Fibroblast of the conjunctiva (primary cell): ENCODE measurements at places on chromosomes 6 and 20.

DNA sequence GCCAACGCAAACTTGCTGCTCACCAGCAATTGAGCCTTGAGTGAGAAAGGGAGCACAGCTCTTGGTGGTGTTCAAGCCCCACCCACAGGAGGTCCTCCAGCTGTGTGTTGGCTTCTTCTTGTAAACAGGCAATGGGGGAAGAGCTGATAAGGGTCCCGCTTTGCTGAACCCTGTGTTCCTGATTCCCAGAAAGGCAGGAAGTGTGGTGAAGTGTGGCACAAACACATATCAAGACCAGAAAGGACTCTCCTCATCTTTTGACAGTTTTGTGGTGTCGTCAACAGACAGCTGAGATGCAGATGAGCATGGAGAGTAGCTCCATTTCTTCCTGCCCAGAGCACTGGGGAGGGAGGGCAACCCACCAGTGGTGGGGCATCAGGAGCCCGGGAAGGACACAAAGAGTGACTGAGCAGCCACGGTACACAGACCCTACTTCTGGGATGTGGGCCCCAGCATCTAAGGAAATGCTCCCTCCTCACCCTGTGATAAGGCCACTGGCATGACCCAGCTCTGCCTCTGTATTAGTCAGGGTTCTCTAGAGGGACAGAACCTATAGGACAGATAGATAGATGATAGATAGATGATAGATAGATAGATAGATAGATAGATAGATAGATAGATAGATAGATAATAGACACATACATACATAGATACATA, 188.9 kb upstream of the TAB2 start:
- no peak for DNase-seq

- DNase-seq = peak; percentile 85
Observed at GRCh38 chr6:56374841-56375369, 127.5 kb upstream of the COL21A1 start.

DNA sequence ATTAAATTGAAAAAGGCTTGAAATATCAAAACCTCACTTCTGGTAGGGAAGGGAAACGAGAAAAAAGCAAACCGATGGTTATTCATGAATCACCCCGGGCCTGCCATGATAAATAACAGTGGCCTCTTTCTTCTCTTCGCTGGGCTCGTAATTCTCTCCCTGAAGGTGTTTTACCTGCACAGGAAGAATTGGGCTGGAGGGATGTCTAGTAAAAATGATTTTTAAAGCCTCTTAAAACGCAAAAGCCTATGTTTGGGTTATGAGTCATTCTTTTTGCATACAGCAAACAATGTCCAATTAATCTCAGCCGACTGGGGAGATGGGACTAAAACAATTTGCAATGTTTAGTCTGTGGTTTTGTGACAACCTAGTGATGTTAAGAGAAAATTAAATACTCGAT, 16.8 kb downstream of the LINC00237 start:
- no peak for DNase-seq

DNA sequence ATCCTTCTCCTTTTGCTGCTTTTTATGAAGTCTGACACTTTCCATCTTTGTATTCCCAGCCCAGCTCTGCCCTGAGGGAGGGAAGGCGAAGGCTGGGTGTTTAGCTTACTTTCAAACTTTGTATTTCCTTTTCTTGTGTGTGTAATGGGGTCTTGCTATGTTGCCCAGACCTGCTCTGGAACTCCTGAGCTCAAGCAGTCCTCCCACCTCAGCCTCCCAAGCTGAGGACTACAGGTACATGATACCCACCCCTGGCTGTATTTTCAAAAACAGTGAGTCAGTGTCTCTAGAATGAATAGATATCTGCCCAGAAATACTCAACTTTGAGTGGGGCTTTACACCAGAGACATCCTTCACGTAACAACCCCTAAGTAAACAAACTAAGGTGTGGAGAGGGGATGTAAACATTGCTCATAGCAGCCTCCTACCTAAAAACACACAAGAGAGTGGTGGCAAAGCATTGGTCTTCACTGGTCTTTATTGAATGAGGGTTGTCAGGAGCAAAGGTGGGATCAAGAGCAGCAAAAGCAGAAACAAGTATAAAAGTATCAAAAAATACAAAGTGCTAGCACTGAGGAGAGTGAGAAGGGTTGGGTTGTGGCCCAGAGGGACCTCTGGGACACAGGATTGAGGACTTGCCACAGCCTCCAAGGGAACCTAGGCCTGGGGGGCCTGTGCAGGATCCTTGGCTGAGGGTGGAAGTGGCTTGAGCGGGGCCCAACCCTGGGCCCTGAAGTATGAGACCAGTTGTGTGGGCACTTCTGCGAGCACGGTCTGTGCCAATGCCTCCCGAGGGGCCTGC, 10.2 kb downstream of the SPAG4 start:
- no peak for DNase-seq

GRCh38 chr20:59823491-59824259, 109.8 kb downstream of the SYCP2 start:
- no peak for DNase-seq

DNA sequence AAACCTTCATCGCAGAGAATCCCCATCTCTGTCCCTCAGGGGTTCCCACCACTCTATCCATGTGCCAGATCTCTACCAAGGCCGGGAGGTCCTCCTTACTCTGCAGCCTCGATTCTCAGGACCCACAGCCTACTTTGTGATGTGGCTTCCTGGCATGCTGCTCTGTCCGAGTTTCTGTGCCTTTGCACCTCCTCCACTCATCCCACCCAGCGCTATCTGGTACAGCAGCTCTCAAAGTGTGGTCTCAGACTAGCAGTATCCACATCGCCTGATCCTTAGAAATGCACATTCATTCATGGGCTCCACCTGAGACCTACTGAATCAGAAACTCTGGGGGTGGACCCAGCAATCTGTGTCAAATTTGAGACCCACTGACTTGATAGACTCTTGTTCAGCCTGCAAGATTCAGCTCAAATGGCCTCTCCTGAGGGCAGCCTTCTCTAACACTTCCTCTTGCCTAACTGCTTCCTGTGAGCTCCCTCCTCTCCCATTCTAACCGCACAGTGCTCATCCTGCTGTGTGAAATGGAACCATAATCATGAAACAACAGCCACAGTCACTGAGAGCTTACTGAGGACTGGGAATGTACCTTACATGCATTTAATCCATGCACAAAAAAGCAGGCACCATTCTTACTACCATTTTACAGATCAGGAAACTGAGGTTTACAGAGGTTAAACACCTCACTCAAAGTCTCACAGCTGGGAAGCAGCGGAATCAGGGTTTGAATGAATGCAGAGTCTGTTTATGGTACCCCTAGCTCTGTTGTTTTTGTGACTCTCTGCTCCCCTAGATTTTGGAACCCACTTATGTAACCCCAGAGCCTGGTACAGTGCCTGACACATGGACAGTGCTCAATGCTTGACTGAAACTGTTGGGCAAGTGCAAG, 69.4 kb downstream of the JPH2 start:
- DNase-seq = no peak

DNA sequence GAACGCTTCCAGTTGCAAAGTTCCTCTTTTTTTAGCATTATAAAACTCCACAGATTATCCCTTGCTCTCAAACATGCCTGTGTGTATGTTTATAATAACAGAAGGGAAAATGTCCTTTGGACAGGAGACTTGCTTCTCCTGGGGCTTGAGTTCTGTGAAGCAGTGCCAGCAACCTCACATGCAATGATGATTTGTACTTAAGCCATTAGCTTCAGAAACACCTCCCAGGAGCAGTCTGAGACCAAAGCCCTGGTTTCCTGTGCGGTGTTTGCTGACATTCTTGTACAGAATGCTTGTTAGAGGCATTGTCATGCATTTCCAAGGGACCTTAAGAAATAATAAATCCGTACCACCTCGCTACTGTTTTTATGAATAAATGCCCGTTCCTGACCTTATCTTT, 752.8 kb downstream of the CBLN4 start:
- DNase-seq = no peak

GRCh38 chr6:142031035-142031434, 101.7 kb upstream of the GJE1 start:
- DNase-seq = no peak
